ENCODE measurements at places on chromosomes 5 and 9.

DNA sequence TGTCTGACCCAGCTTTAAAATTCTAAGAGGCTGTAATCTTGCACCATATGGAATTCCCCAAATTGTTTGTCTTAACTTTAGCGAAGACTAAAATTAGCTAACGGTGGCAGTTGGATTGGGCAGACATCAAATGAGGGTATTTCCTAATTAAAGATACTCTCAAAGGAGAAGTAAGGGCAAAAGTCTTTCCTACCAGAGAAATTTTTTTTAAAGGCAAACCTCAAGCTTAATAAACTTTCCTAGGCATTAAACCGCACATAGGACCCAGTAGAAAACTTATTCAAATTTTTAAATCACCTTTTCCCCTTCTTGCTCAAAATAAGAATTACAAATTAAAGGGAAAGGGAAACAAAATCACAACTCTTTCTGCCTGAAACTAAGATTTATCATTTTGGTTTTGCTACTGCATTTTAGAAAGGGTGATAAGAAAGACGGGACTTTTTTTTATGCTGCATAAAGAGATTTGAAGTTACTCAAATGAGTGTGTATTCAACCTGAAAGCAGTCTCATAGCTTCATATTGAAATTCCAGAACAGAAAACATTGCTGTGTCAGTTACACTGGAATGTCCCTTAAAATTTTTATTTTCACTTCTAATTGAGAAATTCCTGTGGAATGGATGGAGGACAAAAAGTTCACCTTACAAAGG is 189.1 kb upstream of the PTGER4 start:
- DNase-seq: no peak

DNA sequence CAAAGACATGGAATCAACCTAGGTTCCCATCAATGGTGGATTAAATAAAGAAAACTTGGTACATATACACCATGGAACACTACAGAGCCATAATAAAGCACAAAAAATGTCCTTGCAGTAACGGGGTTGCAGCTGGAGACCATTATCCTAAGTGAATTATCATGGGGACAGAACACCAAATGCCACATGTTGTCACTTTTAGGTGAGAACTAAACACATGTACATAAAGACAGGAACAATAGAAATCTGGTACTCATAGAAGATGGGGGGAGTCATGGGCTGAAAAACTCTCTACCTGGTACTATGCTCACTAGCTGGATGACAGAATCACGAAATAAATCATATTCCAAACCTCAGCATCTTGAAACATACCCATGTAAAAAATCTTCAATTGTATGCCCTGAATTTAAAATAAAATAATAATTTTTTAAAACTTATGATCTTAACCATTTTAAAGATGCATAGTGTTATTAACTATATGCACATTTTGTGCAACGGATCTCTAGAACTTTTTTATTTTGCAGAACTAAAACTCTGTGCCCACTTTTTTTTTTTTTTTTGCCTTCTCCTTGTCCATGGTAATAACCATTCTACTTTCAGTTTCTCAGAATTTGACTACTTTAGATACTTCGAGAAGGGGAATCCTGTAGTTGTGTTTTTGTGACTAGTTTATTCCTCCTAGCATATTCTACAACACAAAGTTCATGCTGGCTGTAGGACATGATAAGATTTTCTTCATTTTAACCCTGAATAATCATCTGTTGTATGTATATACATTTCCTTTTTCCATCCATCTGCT is 1081.6 kb upstream of the ACO1 start:
- no peak for DNase-seq

- no peak for DNase-seq
Measured at GRCh38 chr5:167792514-167792913, 498.9 kb upstream of the WWC1 start.

GRCh38 chr5:133709209-133709725 is 96.9 kb upstream of the FSTL4 start:
- no peak for DNase-seq

- DNase-seq: no peak
Measured at GRCh38 chr5:1065143-1065750, 46.6 kb downstream of the SLC12A7 start.

DNA sequence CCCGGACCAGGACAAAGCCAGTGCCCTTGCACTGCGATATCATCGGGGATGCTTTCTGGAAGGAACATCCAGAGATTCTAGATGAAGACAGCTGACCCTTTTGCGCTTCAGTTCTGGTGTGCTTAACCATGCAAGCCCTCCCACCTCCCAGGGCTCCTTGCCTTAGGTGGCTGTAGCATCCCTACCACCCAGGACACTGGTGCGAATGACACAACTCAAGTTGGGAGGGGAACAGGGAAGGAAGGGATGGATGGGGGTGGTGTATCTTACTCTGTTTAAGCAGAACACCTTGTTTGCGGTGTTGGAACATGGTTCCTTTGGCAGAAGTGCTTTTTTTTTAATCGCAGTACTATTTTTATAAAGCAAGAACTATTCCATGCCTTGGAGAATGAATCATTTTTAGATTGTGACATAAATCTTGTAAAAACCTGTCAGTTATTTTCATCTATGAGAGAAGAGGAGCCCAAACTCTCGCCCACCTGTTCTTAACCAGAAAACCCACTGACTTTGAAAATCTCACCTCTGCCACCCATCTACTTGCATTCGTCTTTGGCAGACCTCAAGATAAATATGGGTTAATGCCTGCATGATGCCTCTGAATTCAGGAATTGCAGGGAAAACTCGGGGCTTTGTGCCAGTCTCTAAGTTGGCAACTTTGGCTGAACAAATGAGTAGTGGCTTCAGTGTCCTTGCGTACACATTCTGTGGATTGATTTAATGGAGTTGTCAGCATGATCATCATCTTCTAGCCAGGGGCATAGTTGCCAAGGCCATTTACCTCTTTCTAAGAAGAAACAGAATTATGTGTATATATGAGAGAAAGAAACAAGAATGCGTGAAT is 3.9 kb upstream of the LSM11 start:
- DNase-seq: no peak

DNA sequence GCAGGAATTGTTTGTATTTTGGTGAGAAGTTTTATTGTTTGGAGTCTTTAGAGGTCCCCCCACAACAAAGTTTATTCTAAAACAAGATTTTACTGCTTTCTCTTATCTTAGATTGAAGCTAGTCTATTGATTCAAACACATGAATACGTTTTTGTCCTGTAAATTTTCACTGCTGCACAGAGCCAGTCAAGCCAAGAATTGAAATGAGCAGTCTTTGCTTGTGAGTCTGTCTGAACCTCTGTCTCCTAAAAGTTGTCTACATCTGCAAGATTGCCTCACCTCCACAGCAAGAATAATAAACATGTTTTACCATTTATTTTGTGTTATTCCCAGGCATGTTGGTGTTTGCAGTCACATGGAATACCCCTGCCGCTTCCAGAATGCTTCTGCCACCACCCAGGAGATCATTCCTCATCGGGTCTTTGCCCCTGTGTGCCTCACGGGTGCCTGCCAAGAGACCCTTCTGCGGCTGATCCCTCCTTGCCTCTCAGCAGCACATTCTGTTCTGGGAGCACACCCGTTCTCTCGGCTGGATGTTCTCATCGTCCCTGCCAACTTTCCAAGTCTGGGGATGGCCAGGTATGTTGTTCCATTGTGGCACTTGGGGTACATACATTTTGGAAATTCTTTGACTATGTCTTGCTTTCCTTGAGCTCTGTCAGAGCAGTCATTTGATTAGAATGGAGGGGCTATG is 74.1 kb downstream of the AOPEP start:
- DNase-seq: no peak

DNA sequence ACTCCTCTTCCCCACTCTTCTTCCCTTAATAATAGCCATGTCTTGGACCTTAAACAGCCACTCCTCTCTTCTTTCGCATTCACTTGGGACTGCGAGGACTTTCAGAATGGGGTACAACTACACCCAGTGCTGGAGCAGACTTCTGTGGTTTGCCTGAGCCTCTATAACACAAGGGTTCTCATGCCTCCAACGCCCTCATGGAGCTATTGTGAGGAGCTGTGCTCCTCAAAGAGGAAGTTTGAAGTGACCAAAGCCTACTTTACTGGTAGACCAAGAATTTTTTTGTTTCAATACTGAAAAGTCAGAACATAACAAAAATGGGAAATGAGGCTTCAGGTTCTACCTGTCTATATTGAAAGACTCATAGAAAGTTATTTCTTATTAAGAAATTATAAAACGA is 316.4 kb downstream of the PIK3R1 start:
- DNase-seq: no peak

DNA sequence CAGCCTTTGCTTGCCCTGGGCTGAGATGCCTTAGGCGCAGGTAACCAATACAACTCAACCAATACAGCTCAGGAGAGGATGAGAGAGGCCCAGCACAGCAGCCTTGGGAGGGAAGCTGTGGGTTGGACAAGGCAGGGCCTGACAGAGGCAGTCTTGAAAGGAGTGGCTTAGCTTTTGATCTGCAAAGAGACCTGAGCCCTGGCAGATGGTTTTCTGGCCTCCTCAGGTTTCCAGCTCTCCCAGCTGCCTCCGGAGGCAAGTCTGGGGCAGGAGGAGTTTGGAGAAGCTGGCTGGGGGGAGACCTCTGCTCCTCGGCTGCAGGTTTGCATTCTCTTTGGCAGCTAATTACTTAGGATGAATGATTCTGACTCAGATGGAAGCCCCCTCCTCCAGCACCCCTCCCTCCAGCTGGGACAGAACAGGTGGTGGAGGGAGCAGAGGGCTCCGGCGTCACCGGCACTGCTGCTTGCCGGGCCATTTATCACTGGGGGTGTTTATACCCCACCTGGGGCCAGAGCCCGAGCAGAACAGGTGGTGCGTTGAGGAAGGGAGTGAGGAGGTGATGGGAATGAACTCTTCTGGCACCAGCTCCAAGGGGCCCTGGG is 50.8 kb downstream of the TSPAN17 start:
- no peak for DNase-seq

DNA sequence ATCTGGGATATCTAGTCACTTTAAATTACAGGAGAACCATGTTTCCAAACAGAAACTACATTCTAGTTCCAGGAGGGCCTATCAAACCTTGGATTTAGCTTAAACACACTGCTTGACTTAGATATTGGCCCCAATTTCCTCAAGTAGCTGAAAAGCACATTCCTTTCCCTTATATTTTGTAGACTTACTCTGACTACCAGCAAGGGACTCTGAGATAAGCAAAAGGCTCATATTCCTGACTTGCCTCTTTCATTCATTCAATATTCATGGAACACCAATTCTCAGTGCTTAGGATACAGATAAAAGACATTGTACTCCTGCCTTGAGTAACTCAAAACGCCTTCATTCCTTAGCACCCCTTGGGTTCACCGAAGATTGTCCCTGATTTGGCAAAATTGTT is 11.8 kb downstream of the NR6A1 start:
- DNase-seq: no peak

GRCh38 chr5:66367814-66368541 is 223.9 kb downstream of the SREK1 start:
- DNase-seq: no peak

- DNase-seq: no peak
Measured at GRCh38 chr9:90368928-90369327, 273.7 kb downstream of the DIRAS2 start.

- DNase-seq: no peak
Measured at GRCh38 chr5:96816991-96817390, 9.2 kb upstream of the ERAP1 start.

DNA sequence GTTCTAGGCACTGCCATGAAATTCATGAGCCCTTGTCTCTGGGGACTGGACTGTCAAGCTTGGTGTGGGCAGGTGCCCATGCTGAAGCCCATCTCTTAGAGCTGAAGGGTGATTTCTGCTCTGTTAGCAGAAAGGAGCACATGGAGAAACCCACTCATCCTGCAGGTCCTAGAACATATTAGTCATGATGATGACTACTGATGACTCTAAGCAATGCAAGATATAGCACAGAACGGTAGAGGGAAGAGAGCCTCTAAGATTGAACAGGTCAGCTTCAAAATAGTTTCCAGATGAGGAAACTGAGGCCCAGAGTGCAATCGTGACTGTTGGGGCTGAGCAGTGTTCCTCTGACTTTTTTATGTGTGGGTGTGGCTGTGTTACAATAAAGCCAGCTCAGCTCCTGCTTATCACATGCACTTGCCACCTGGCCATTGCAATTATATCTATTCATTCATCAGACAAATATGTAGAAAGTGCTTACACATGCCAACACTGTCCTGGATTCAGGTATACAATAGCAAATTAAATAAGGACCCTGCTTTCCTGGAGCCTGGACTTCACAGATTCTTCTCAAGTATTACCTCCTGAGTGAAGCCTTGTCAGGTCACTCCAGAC is 140.2 kb upstream of the BRINP1 start:
- DNase-seq: no peak

DNA sequence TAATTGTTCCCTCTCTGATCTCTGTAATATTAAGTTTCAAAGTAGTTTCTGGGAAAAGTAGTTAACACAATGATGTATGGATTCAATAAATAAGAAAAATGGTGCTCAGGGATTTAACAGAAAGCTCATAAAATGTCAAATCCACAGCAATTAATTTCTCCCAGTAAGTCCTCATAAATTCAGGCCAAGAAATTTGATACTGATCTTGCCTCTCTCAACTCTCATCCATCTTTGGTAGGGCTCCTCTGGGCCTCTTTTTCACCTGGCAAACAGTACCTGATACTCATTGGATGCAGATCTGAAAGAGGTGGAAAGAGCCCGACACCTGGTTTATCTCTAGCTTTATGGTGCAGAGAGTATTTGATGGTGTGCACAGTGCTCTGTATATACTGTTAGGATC is 106.1 kb downstream of the STK32A start:
- no peak for DNase-seq

- DNase-seq: no peak
Measured at GRCh38 chr9:127829205-127829906, 25.1 kb downstream of the ENG start.

GRCh38 chr5:178545941-178546674 is 44.1 kb downstream of the COL23A1 start:
- no peak for DNase-seq

- DNase-seq: no peak
Measured at GRCh38 chr5:113142186-113142585, 165.6 kb downstream of the DCP2 start.

- no peak for DNase-seq
Measured at GRCh38 chr9:108209132-108209685, 646.6 kb downstream of the ACTL7B start.

DNA sequence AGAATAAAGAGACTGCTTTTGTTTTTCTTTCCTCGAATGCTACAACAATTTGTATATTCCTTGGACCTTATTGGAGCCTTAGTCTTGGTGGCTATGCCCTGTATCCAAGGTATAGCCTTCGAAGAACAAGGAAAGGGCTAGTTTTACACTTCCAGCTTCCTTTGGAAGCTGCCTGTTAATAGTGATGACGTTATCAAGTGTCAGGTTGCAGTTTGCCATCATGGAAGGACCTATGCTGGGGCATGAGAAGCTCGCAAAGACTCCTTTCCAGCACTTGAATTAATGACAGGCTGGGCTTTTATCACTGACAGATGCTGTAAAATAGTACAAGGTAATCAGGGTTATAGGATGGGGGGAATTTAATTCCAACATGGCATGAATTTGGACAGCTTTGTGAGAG is 157.9 kb downstream of the KDM4C start:
- no peak for DNase-seq
